Stromal cell of bone marrow (primary cell): ENCODE measurements at places on chromosomes 7 and 10.

- DNase-seq, result peak; percentile 30
Measured at GRCh38 chr10:59234816-59235429, 58.5 kb downstream of the PHYHIPL start.

GRCh38 chr10:53667063-53667462 is 894.5 kb upstream of the MBL2 start:
- no peak for DNase-seq

GRCh38 chr10:11236234-11236633 is 218.6 kb downstream of the CELF2 start:
- no peak for DNase-seq

GRCh38 chr7:123665896-123666295 is 10.2 kb downstream of the LMOD2 start:
- DNase-seq, result no peak

GRCh38 chr7:98049034-98049433 is 57.6 kb upstream of the LMTK2 start:
- no peak for DNase-seq

- no peak for DNase-seq
Measured at GRCh38 chr10:37479469-37479868, 354.1 kb downstream of the ANKRD30A start.

GRCh38 chr10:61942604-61943461 is 41.3 kb downstream of the ARID5B start:
- no peak for DNase-seq

DNA sequence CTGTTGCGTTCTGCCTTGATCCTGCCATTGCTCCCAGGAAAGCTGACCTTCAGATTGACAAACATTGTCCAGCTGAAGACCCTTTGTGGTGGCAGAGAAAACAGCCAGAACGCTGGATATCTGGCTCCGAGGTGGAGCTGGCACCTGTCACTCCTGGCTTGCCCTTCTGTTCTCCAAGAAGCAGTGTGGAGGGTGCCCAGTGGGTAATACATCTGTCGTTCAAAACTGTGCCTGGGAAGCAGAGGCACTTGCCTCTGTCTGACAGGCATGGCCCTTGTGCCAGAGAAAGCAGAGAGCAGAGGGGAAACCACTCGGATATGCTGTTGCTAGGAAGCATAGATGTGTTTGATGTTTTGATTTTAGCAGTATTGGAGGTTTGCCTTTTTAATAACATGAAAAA is 231.4 kb downstream of the BMPER start:
- DNase-seq, result no peak

- DNase-seq, result no peak
Measured at GRCh38 chr10:20289070-20289828, 473.0 kb downstream of the PLXDC2 start.

DNA sequence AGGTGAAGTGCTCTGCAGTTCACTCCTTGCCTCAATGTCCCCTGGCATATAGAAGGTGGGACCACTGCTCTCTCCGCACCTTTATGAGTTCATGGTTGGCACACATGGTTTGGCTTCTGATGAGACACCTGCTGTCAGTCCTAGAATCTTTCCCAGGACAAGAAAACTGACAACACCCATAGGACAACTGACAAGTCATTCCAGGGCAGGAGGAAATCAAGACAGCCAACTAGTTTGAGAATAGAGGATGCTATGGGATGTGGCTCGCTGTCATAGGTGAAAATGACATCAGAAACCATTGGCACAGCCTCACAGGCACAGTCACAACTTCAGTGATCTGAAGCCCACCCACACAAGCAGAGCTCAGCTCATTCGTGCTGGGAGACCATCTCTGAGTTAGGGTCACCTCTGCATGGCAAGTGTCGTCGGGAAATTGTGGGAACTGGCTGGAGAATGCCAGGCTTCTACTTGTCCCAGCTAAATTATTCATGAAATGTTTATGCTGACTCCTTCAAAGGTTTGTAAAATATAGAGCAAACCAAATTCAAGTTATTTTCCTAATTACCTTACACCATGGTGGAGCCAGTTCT is 762.4 kb downstream of the GRID1 start:
- no peak for DNase-seq

GRCh38 chr10:102113261-102113955 is 6.8 kb downstream of the LDB1 start:
- no peak for DNase-seq

GRCh38 chr10:50533296-50533695 is 90.5 kb downstream of the SGMS1 start:
- DNase-seq, result no peak

GRCh38 chr7:125423458-125424155 is 494.0 kb upstream of the POT1 start:
- DNase-seq, result peak; percentile 10

DNA sequence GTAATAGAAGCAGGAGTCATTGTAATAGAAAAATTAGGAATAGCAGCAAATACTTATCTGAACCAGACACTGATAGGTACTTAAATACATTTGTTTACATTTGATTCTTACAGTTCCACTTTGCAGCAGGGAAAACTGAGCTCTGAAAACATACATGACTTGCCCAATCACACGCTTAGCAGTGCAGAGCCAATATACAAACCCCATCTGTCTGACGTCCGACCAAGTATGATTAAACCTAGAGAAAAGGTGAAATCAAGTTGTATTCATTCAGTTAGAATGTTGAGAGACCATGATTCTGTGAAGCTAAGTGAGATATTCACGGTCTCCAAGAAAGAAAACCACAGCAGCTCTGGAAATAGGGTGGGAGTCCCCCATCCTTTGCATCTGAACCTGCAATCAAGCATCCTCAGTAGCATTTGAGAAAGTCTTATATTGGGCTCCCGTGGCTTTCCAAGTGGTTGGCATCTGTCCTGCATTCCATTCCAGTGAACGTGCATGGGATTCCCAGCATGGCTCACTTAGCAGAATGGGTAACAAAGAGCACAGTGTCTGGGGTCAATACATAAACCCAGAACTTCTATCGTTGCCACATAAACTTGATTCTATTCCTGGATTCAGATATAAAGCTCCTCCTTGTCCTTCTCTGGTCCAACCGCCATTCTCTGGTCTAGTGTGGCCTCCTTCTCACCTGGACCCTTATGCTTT is 148.7 kb upstream of the RSU1 start:
- DNase-seq, result peak; percentile 96

DNA sequence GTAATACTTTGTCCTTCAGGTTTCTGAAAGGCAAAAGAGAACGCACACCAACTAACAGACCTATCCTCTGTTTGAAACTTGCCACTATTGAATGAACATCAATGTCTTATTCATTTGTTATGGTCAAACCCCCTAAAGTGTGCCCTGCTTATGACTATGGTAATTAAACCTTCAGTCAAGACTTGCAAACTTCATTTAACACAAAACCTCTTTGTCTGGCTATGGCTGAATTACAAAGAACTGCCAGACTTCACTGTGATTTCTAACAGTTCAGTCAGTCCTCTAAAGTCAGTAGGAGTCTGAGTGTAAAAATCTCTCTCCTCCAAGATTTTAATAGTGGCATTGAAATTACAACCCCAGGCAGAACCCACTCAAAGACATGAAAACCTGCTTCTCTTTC is 702.5 kb upstream of the LRRN3 start:
- DNase-seq, result no peak

DNA sequence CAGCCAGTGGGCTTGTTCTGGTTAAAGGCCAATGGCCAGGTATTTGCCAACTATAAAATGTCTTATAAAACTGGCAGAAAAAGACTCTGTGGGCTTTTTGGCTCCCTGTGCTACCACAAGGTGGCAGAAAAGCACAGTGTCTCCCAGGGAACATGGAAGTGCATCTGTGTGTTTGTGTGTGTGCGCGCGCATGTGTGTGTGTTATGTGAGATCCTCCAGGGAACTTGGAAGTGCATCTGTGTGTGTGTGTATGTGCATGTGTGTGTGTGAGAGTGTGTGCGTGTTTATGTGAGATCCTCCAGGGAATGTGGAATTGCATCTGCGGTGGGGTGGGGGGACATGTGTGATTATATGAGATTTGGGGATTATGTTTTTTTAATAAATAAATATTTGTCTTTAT is 30.2 kb upstream of the ABI1 start:
- DNase-seq, result peak; percentile 41
